ENCODE measurements at places on chromosomes 3 and 15.

- DNase-seq = no peak
These were observed 39.0 kb downstream of the DAG1 start for GRCh38 chr3:49509028-49509561.

DNA sequence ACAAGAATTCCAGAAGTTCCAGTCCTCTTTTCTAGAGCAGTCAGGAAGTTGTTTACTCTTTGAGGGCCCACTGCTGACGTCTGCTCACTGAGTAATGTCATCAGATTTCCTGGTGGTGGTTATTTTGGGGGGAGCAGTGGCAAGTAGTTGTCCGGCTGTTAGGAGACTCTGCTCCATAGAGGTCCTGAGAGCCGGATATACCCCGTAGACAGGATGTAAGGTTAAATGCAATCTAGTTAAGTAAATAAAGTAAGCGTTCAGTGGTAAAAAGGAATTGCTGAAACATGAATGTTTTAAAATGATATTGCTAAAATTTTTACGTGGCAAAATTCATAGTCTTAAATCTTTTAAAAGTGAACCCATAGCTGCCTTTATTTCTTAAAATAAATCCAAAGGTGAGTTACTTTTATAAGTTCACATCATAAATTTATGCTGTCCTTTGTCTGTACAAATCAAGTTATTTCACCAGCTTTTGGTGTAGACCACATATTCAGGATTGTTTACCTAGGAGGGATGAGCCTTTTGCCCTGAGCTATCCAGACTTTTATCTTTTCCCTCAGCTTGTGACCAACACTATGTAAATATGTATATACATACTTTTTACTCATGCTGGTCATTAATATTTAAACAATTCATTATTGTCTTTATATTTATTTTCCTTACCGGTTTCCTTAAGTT, 65.8 kb downstream of the PDE8A start:
- no peak for DNase-seq

DNA sequence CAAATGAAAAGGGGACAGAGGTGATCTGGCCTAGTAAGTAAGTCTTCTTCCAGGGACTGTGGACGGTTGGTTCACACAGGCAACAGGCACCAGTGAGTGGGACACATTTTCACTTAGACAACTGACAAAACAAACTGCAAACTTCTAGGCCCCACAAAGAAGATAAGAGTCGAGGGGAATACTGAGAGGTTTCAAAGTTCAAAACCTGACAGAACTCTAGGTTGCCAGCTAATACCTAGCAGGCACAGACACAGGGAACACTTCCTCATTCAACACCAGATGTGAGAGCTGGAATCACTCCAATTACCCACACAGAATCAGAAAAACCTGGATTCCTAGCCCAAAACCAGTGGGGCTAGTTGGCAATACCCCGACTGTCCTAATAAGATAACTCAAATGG, 621.7 kb downstream of the ZPLD1 start:
- no peak for DNase-seq

DNA sequence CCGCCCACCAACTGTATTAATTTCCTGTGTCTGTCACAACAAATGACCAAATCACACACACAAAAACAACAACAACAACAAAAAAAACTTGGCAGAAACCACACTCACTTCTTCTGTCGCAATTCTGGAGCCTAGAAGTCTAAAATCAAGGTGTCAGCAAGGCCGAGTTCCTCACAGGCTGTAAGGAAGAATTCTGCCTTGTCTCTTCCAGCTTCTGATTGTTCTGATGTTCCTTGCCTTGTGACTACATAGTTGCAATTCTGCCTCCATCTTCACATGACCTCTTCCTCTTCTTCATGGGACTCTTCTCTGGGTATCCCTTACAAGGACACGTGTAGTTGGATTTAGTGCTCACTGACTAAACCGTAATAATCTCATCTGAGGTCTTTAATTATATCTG, 61.4 kb downstream of the IL12A start:
- DNase-seq = no peak

- DNase-seq = no peak
These were observed 38.9 kb downstream of the CCDC54 start for GRCh38 chr3:107416138-107416537.

- no peak for DNase-seq
These were observed 136.9 kb upstream of the SLC2A2 start for GRCh38 chr3:171163101-171164066.

GRCh38 chr3:18079739-18080138, 337.3 kb upstream of the TBC1D5 start:
- DNase-seq = no peak

GRCh38 chr3:48950051-48950450, 31.4 kb downstream of the ARIH2 start:
- no peak for DNase-seq

Measured in left ventricle myocardium superior (tissue), 1 donor.